Left lung (tissue), 14 donors: ENCODE measurements at places on chromosomes 11 and 22. TPM values are rescaled to one million over a fixed set of nuclear protein-coding genes. Genes with fewer than 3 reads are reported as not detected.

The ATG16L2 gene
- total RNA-seq = 41.5 TPM

The FOLR2 gene
- 50.2 TPM for total RNA-seq

The ZPR1 gene
- 52.2 TPM for total RNA-seq

The KCNQ1OT1 gene
- 2.6 TPM for total RNA-seq

DNA sequence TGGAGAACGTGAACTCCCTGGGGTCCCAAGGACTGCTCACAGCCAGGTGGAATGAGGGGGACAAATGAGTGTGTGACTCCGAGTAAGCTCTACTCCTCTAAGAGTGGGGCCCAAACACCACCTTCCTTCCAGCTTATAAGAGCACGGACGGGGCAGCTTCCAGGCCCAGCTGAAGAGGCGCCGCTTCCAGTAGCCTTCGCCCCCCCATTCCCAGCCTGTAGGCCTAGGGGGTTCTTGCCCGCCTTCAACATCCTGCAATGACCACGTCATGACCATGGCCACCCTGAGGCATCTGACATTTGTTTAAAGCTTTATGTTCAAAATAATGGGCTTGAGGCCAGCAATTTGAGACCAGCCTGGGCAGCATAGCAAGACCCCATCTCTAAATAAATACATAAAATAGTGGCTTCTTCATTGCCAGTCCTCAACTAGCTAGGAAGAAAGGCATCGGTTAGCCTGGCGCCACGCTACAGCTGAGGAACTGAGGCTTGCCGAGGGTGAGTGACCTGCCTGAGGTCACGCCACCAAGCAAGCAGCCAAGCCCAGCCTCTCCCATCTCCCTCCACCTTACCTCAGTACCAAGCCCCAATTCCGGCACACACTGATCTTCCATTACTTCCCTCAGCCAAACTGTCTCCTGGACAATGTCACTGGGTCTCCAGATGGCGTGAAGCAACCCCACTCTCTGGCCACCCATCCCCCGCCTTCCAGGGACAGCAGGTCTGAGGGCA lies 7.8 kb upstream of the TNFRSF13C start:
- H3K36me3 ChIP-seq = no peaks in the 10 kb centered on the region
- H3K4me1 ChIP-seq = no peaks in the 10 kb centered on the region
- H3K27me3 ChIP-seq = no peaks in the 10 kb centered on the region
- H3K27ac ChIP-seq = no peak overlapping the region

The PRCP gene
- total RNA-seq = 88.0 TPM

DNA sequence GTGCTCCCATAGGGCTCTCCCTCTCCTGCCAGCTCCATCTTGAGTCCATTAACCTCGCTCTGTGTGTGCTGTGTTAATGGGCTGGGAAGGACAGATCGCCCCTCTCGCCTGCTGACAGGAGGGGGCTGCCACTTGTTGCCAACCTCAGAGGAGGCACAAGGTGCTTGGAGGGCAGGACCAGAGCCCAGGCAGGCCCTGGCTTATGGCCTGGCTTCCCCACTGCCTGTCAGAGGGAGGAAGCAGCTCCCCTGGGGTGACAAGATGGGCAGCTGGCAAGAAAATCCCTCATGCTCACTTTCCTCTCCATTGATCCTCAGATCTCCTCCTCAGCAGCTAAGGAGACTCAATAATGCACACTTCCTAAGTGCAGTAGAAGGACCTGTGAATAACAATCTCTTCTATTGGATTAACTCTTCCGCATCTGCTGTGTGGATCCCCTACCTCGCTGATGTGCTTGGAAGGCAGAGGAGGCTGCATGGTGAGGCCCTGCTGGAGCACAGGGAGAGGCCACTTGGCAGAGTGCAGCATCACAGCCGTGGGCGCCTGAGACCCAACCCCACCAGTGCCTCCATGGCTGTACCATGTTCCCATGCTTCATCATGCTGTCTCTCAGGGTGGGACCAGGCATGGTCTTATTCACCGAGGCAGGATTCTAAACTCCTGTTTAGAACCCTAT lies 70.3 kb downstream of the TRIM29 start:
- H3K4me1 ChIP-seq = no peaks in the 10 kb centered on the region
- peaks cover 34% of the 10 kb centered on the region for H3K27me3 ChIP-seq
- H3K36me3 ChIP-seq = no peaks in the 10 kb centered on the region

DNA sequence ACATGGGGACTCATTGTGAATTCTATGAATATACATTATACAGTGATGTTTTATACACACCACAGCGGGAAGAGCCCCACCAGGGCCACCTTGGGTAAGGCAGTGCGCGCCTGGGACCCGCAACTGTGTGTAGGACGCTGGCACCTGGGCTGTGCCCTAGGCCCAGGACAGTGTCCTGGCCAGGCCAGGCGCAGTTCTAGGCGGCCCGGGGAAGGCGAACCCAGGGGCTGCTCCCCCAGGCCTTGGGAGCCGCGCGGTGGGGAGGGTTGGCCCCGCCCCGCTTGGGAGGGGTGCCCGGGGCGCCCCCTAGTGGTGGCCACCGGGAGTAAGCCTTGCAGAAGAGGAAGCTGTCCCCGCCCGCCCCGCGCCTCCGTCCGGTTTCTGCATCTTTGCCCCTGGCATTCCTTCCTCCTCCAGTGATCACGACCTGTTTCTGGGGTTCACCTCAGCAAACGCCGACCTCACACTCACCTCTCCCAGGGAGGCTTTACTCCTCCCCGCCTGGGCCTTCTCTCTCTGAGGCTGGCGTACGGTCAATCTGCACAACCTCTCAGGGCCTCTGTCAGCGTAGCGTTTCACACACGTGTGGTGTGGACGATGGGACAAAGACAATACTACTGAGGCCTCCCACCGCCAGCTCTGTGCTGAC lies 9.5 kb upstream of the EHD1 start:
- H3K4me3 ChIP-seq = peak overlapping the region; percentile 18
- DNase-seq = no peak
- no peak overlapping the region for H3K27ac ChIP-seq

- peaks cover 13% of the 10 kb centered on the region for H3K4me1 ChIP-seq
- H3K36me3 ChIP-seq = no peaks in the 10 kb centered on the region
- H3K27ac ChIP-seq = no peak overlapping the region
Observed at GRCh38 chr22:19889951-19890350, 35.3 kb upstream of the GNB1L start.

GRCh38 chr11:41145420-41145819 lies 314.0 kb downstream of the LRRC4C start:
- H3K36me3 ChIP-seq = no peaks in the 10 kb centered on the region
- no peak for DNase-seq
- H3K4me1 ChIP-seq = no peaks in the 10 kb centered on the region
- H3K4me3 ChIP-seq = no peak overlapping the region
- no peak overlapping the region for H3K27ac ChIP-seq
- no peaks in the 10 kb centered on the region for H3K27me3 ChIP-seq

- H3K27ac ChIP-seq = no peak overlapping the region
- DNase-seq = no peak
- H3K36me3 ChIP-seq = no peaks in the 10 kb centered on the region
- no peak overlapping the region for H3K4me3 ChIP-seq
Observed at GRCh38 chr22:23008896-23009295, 61.4 kb upstream of the GNAZ start.

DNA sequence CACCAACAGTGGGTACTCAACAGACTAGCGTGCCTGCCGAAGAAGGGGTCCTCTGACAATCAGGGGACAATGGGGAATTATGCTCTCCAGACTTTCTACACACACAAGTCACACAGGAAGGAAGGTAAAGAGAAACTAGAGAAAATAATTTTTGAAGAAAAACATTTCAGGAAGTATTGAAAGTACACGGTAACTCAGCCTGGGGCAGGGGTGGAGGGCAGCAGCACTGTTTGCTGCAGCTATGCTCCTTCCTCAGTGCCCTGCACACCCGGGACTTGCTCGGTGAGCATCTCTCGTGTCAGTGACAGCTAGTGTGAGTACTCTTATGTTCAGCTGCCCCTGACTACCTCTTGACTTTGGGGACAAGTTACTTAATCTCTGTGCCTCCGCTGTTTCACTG lies 18.0 kb upstream of the APOA1 start:
- no peak overlapping the region for H3K27ac ChIP-seq
- H3K4me1 ChIP-seq = peaks cover 52% of the 10 kb centered on the region
- H3K36me3 ChIP-seq = peaks cover 45% of the 10 kb centered on the region
- H3K27me3 ChIP-seq = no peaks in the 10 kb centered on the region
- no peak overlapping the region for H3K4me3 ChIP-seq

The OR51F2 gene
- total RNA-seq = not detected

The INTS4 gene
- 31.2 TPM for total RNA-seq

DNA sequence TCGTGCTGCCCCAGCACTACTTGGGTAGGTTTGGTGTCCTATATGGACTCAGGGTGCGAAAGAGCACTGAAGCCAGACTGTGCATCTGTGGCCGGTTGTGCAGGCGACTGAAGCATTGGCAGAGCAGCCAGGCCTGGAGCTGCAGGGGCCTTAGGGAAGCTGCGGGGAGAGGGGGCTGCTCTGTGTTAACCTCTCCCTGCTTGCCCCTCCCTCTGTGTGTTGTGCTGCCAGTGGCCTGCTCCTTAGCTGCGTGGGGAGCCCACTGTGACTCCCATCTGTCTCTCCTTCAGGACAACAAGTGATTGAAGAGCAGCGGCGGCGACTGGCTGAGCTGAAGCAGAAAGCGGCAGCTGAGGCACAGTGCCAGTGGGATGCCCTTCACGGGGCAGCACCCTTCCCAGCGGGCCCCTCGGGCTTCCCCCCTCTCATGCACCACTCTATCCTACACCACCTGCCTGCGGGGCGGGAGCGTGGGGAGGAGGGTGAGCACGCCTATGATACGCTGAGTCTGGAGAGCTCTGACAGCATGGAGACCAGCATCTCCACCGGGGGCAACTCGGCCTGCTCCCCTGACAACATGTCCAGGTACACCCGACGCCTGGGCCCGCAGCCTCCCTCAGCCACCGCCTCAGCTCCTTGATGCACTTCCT lies 34.3 kb downstream of the TREH start:
- no peak overlapping the region for H3K27ac ChIP-seq
- no peaks in the 10 kb centered on the region for H3K4me1 ChIP-seq
- no peak overlapping the region for H3K4me3 ChIP-seq
- peak; percentile 68 for DNase-seq
- H3K36me3 ChIP-seq = peaks cover 90% of the 10 kb centered on the region

DNA sequence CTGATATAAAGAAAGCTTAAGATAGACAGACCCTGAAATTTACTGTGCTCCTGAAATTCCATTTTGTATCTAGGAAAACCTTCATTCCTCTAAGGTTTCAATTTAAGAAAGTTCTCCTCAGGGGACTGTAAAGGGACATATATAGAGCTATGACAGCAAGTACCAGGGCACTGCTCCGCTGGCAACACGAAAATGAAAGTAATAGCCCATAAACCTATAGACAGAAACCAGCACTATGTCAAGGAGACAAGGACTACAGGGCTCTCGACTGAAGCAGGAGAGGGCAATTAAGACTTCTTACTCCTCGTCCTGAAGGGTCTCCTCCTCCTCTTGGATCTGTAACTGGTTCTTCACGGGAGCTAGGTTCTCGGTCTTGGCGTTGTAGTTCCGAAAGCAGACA lies 6.9 kb downstream of the FEZ1 start:
- H3K4me1 ChIP-seq = peaks cover 1% of the 10 kb centered on the region
- no peak overlapping the region for H3K4me3 ChIP-seq
- H3K27me3 ChIP-seq = peaks cover 41% of the 10 kb centered on the region
- H3K27ac ChIP-seq = no peak overlapping the region
- no peaks in the 10 kb centered on the region for H3K36me3 ChIP-seq
- DNase-seq = no peak

The THRSP gene
- not detected for total RNA-seq

GRCh38 chr22:47372111-47372581 lies 609.7 kb downstream of the TBC1D22A start:
- no peak for DNase-seq

The MS4A8 gene
- total RNA-seq = not detected

The STIM1 gene
- 50.9 TPM for total RNA-seq

DNA sequence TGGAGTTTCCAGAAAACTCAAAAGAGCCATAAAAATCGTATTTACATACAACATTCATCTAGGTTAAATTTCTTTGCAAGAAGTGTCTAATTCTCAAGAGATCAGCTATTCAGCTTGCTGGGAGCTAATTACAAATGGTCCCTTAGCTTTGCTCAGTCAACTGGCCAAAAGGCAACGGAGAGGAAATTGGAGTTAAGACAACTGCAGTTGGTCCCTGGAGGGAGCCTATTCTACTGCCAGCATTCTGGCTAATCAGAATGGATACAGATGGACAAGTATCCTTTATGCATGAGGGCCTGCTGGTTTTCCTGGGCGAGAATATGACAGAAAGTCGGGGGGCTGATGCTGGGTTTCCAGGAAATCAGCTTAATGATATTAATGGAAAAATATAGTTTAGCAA lies 45.5 kb downstream of the KCNJ1 start:
- peaks cover 16% of the 10 kb centered on the region for H3K27me3 ChIP-seq
- H3K27ac ChIP-seq = no peak overlapping the region
- peaks cover 25% of the 10 kb centered on the region for H3K36me3 ChIP-seq
- no peak for DNase-seq

The TIMM8B gene
- 59.7 TPM for total RNA-seq
